M059J (cell line): ENCODE measurements at places on chromosomes 2 and 18. TPM values are rescaled to one million over a fixed set of nuclear protein-coding genes. Genes with fewer than 3 reads are reported as not detected.

NT5C1B gene
- total RNA-seq: not detected in 2 replicates

MATN3 gene
- 0.81 and 1.3 TPM in 2 replicates for total RNA-seq

LOXHD1 gene
- not detected in 2 replicates for total RNA-seq

SATB2 gene
- 7.5 and 7.8 TPM in 2 replicates for total RNA-seq

GKN2 gene
- not detected in 2 replicates for total RNA-seq

PFN4 gene
- 0.12 TPM in 1 of 2 replicates, not detected in the other for total RNA-seq

CPS1 gene
- total RNA-seq: 16.7 and 24.7 TPM in 2 replicates

FAM210A gene
- total RNA-seq: 12.0 and 23.0 TPM in 2 replicates

MAPRE2 gene
- total RNA-seq: 42.9 and 57.5 TPM in 2 replicates

ACOXL gene
- total RNA-seq: not detected in 2 replicates

IL1R2 gene
- not detected in 2 replicates for total RNA-seq

TRIM43 gene
- not detected in 2 replicates for total RNA-seq

CDH19 gene
- not detected in 2 replicates for total RNA-seq

LYG2 gene
- 0.84 TPM in 1 of 2 replicates, not detected in the other for total RNA-seq

UBXN4 gene
- 53.1 and 55.5 TPM in 2 replicates for total RNA-seq

TWIST2 gene
- total RNA-seq: 21.0 and 24.7 TPM in 2 replicates

GPR35 gene
- 0.17 TPM in 1 of 2 replicates, not detected in the other for total RNA-seq

RFTN2 gene
- total RNA-seq: 0.10 TPM in 1 of 2 replicates, not detected in the other

EVX2 gene
- not detected in 2 replicates for total RNA-seq

LIMS2 gene
- 0.30 and 2.0 TPM in 2 replicates for total RNA-seq

POTEI gene
- 0.02 TPM in 1 of 2 replicates, not detected in the other for total RNA-seq

CAMKMT gene
- 3.4 and 6.2 TPM in 2 replicates for total RNA-seq

SPC25 gene
- 17.8 and 27.3 TPM in 2 replicates for total RNA-seq

POMC gene
- not detected in 2 replicates for total RNA-seq

CDH20 gene
- total RNA-seq: not detected in 2 replicates
